Pancreas (tissue), 10 donors: ENCODE measurements at places on chromosomes 3 and 15.

DNA sequence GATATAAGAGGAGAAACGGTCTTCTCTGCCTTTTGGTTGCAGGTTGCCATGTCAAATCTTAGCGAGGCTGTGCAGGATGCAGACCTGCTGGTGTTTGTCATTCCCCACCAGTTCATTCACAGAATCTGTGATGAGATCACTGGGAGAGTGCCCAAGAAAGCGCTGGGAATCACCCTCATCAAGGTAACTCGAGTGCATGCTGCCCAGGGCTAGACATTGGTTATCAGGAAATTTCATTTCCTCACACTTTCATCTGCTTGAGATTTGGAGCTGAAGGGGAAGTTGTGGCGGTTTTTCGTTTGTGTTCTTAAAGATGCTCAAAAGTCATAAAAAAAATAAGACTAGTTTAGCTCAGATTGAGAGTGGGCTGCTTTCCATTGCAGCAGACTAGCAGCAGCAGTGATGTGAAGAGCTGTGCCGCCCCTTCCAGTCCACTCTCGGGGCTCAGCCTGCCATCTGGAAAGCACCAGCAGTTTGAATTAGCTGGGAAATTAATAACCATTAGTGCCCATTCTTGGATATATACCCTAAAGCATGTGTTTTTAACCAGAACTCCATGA, 32.2 kb downstream of the GPD1L start:
- DNase-seq = no peak

DNA sequence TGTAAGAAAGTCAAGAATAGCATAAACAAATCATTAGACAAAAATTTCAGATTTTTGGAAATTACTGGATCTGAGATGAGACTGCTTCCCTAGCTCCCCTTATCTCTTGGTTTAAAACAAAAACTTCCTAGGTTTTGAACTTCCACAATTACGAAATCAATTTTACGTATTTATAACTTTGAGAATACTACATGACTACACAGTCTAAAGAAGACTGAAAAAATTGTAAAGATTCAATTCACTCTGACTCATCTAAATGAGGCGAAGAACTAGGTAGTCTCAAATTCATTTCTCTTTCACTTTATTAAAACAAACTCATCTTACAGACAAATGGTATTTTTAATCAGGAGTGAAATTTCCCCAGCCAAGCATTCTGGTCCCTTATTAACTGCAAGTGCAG, 10.3 kb downstream of the CCDC54 start:
- no peak for DNase-seq

DNA sequence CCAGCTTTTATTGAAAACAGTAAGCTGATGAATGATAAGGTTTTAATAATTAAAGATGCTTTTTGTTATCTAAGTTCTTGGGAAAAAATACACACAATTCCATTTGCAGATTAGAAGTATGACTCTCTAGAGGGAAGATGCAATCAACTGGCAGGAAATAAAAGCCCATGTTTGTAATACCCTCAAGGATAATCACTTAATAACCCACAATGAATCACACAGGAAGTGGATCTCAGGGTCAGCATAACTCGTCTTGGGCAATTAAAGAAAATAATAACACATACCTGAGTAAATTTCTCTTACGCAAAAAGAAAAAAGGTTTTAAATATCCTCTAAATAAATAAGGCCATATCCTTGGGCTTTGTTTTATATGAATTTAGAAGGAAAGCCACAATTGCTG, 9.4 kb upstream of the EID1 start:
- DNase-seq = no peak

DNA sequence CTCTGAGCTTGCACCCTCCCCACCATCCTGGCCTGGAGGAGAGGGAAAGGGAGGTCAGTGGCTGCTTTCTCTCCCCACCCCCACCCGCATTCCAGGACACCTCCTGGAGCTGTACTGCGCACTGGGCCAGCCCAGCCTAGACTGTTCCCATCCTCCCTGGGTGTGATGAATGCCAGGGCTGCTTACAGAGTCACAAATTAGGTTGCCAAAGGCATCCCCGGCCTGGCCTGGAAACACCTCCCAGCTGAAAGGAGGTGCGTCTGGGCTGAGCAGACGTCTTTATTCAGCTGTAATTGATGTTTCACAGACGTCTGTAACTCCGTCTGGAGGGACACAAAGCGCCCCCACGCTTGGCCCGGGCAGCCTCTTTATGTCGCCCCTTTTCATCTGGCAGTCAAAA, 47.6 kb downstream of the RHCG start:
- DNase-seq = no peak

DNA sequence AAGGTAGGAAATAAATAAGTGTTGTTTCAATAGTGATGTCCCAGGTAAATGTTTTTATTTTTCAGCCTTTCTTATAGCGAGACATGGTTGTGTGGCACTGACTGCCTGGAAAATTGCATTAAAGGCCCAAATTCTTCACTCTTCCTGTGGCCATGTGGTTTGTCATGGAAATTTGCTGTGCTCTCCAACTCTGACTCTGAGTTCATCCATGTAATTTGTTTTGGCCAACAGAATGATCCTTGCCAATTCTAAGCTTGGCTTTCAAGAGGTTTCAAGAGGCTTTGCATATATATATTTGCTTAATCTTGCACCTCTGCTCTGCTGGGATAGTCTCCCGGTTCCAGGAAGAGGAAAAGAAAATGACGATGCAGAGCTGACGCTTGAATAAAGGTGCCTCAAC, 107.5 kb upstream of the ARHGEF26 start:
- DNase-seq = no peak

DNA sequence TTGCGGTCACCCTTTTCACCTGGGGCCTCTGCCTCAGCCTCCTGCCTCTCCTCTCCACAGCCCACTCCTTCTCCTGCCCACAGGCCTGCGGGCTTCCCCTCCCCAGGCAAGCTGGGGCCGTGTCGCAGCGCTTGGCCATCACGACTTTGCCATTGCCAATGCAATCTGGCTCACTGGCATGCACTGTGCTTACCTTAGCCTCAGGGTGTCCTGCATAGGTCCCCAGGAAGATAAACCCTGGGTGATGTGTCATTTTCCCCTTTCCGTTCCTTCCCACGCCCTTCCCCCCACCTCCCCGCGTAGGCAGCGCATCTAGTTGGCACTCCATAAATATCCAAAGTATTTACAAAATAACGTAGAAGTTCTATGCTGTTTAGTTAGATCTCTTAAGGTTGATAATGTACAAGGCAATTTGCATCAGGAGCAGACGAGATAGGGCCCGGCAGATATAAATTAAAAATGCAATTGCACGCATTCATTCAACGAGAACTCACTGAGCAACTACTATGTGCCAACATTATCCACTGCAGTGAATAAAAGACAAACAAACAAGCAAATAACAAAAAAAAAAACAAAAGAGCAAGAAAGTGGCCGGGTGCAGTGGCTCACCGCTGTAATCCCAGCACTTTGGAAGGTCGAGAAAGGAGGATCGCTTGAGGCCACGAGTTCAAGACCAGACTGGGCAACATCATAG, 973 bp upstream of the COPG1 start:
- DNase-seq = no peak

GRCh38 chr15:57505056-57505715, 86.5 kb upstream of the MYZAP start:
- DNase-seq = no peak

DNA sequence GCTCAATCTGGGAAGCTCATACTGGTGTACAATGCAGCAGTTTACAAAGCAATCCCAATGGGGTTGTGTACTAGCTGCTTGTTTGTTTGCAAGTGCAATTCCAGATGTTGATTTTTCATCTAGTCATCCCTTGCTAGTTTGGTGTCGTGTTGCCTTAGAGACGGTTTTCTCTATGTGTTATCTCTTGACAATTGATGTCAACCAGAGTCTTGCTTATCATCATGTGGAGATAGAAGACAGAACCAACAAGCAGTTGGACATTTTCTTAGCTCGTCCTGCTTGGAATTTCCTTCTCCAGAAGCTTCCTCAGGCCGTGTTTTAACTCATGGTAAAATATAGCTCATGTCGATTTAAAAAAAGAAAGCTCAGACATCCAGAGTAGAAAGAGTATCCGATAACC, 262.0 kb upstream of the KCNH8 start:
- no peak for DNase-seq

GRCh38 chr3:177484206-177484605, 286.9 kb upstream of the TBL1XR1 start:
- no peak for DNase-seq

DNA sequence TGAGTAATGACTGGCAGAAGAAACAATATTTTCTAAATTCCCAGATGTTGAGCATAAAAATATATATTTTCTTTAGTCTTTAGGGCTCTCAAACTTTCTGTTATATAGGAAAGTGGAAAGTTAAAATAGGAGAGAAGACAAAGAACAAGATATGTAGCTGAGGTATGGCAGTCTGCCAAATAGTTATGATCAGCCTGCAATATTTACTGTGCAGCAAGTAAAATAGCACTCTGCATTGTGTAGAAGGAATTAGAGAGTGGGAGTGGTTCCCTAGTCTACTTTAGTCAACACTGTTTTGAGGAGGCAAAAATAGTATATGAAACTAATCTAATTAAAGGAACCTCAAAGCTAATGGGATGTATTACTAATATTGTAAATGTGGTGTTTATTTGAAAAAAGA, 978.1 kb upstream of the ALCAM start:
- DNase-seq = no peak
